ENCODE measurements at places on chromosomes 11 and 22. TPM values are rescaled to one million over a fixed set of nuclear protein-coding genes. Genes with fewer than 3 reads are reported as not detected.
A peak's percentile ranks its signal among the peaks of the same experiment; 100 is the strongest.

The TIMM10 gene
- 313 TPM for total RNA-seq

The POU2AF1 gene
- total RNA-seq, result not detected

The DUSP8 gene
- 2.4 TPM for total RNA-seq

The RTN4R gene
- total RNA-seq, result 12.2 TPM

DNA sequence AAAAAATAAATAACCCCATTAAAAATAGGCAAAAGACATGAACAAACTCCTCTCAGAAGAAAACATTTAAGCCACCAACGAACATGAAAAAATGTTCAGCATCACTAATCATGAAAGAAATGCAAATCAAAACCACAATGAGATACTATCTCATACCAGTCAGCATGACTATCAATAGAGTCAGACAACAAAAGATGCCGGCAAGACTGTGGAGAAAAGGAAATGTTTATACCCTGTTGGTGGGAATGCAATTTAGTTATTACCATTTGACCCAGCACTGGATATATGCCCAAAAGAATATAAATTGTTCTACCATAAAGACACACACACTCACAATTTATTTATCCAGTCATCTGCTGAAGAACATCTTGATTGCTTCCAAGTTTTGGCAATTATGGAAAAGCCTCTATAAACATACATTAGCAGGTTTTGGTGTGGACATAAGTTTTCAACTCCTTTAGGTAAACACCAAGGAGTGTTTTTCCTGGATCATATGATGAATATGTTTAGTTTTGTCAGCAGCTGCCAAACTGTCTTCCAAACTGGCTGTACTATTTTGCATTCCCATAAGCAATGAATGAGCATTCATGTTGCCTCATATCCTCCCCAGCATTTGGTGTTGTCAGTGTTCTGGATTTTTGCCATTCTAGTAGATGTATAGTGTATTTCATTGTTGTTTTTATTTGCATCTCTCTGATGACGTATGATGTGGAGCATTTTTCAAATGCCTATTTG, 28.0 kb downstream of the OR8D1 start:
- peak; percentile 70 for DNase-seq

- DNase-seq, result no peak
Measured at GRCh38 chr11:10289765-10290380, 4.1 kb downstream of the SBF2 start.

GRCh38 chr22:49753276-49753890, 74.3 kb downstream of the BRD1 start:
- no peak for DNase-seq

GRCh38 chr11:102179371-102179770, 69.1 kb downstream of the YAP1 start:
- DNase-seq, result no peak

DNA sequence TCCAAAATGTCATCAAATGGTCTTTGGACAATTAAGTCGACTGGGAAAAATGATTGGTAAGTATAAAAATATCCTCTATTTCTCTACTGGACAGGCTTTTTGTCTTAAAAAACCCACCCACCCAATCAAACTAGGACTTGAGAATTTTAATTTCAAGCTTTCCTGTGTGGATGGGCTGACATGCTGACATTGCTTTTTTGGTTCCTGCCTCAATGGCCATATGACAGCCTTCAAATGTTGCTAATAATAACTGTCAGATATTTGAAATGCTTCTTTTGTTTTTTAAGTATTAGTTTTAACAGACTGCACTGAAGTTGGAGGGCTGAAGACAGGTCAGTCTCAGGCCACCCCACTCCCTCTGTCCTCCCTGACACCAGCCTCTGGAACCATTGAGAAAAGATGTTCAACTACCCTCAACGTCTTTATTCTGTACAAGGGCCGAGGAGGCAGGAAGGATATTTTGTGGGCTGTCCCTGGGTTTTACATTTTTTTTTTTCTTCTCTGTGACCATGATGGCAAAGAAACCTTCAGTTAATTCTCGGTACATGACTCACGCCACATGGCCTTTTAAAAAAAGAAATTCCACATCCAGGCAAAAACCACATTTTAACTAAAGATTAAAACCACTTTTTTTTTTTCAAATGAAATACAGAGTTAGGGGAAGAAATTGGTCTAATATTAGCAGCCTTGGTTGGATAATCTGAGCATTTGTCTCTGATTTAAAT, 130.4 kb downstream of the SLC1A2 start:
- DNase-seq, result peak; percentile 45

DNA sequence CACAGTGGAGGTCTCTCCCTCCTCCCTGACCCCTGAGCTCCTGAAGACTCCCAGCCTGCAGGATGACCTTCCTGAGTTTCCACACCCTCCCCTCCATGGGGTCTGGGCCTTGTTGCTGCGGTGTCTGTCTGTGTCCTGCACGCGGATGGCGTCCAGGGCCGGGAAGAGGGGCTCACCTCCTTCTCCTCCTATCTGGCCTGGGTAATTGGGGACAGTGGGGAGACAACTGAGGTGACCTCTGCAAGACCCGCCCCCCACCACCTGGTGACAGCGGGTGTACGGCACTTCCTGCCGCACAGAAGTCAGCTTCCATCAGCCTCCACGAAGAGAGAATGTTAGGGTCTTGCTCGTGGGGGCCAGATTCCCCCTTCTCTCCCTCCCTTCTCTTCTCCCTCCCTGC, 31.7 kb downstream of the LINC01488 start:
- no peak for DNase-seq

DNA sequence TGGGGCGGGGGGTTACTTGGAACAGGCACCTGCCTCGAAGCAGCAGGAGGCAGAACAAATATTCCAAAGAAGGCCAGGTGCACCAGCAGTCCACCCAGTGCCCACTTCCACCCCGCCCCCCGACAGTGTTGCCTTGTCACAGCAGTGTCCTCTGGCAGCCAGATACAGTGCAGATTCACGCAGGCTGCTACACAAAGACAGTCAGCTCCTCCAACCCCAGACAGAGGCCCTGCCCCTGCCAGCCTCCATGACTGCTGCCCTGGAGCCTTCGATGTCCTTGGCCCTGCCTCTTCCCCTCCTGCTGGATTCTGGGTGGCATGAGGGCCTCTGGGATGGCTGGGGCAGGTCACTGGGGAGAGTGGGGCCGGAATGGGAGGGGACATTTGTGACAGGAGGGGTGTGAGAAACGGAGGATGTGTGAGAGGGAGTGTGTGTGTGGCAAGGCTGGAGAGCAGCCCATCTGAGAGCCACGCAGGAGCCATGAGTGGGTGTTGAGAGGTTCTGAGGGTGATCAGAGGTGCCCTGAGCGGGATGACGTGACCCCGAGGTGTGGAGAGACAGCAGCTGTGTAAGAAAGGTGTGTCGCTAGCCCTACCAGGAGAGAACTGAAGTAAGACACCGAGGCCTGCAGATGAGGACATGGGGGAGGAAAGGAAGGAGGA, 173.7 kb downstream of the CEP164 start:
- no peak for DNase-seq

DNA sequence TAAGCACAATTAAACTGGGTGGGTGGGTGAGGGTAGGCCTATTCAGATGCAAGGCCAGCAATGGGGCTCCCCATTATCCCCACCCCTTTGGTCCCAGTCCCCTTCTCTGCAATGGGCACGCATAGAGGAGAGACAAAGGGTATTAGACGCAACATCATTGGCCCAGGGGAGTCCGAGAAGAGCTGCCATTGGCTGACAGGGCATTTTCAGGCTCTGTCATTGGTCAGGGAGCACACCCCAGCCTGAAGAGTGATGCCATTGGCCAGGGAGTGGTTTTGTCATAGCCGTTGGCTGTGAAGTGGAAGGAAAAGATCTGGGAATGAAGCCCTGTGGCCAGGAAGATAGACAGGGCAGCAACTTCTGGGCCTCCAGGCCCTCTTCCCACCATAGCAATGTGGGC, 2.8 kb upstream of the TRIM3 start:
- no peak for DNase-seq

- DNase-seq, result peak; percentile 83
Measured at GRCh38 chr11:36500315-36500721, 9.8 kb downstream of the TRAF6 start.

GRCh38 chr11:5679811-5680210, 5.1 kb downstream of the TRIM5 start:
- no peak for DNase-seq

All from PC-3 (cell line).